Osteoblast (primary cell): ENCODE measurements at places on chromosomes 11 and 22. TPM values are rescaled to one million over a fixed set of nuclear protein-coding genes. Genes with fewer than 3 reads are reported as not detected.

Gene SCYL1
- total RNA-seq = 109 and 115 TPM in 2 replicates

Gene PRODH
- under 0.01 TPM in 1 of 2 replicates, not detected in the other for total RNA-seq

Gene ELF5
- total RNA-seq = under 0.01 TPM in 1 of 2 replicates, not detected in the other

Gene BAD
- total RNA-seq = 70.9 and 71.3 TPM in 2 replicates

Gene ADAMTS8
- under 0.01 TPM in 1 of 2 replicates, not detected in the other for total RNA-seq

DNA sequence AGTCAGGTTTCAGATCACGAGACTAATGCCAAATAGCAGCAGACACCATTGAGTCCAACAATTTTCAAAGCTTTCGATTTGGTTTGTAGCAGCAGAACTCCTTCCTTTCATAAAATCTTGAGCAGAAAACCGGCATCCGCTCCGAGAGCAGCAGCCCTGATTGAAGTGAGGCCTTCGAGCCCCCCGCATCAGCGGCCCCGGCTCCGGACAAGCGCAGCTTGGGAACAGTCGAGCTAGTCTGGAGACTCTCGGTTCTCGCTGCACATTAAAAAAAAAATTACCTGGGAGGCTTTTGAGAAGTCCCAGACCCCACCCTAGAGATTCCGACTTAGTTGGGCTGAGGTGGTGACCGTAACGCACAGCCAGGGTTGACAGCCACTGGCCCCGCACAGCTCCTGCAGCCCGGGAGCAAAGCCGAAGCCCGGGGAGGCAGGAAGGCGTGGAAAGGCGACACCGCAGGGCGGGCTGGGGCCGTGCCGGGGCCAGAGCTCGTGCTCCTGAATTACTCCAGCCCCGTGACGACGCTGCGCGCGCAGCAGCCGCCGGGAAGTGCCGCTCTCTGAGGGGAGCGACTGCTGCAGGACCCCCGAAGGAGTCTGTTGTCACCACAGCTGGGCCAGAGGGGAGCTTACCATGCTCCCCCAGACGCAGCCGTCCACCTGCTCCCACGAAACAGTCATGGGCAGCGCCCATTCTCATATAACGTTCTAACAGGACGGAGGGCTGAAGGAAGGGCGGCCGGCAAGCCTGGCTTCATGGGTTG lies 57.8 kb downstream of the SPATA19 start:
- H3K27ac ChIP-seq = no peak overlapping the region
- no peak for DNase-seq
- no peaks in the 10 kb centered on the region for H3K4me1 ChIP-seq
- no peak overlapping the region for H3K4me3 ChIP-seq
- H3K36me3 ChIP-seq = no peaks in the 10 kb centered on the region
- H3K27me3 ChIP-seq = no peaks in the 10 kb centered on the region

- no peak overlapping the region for H3K27ac ChIP-seq
- no peak overlapping the region for H3K4me3 ChIP-seq
- no peak for DNase-seq
These were observed 58.6 kb downstream of the CABIN1 start for GRCh38 chr22:24069721-24070120.

GRCh38 chr11:31780480-31780971 lies 30.6 kb downstream of the PAX6 start:
- no peak for DNase-seq
- H3K4me3 ChIP-seq = no peak overlapping the region
- H3K4me1 ChIP-seq = peaks cover 14% of the 10 kb centered on the region
- no peak overlapping the region for H3K27ac ChIP-seq
- no peaks in the 10 kb centered on the region for H3K27me3 ChIP-seq

GRCh38 chr11:122451911-122452310 lies 203.6 kb upstream of the UBASH3B start:
- DNase-seq = no peak
- H3K27me3 ChIP-seq = peaks cover 21% of the 10 kb centered on the region
- H3K4me3 ChIP-seq = no peak overlapping the region

- no peaks in the 10 kb centered on the region for H3K27me3 ChIP-seq
- no peak overlapping the region for H3K4me3 ChIP-seq
- H3K27ac ChIP-seq = no peak overlapping the region
- no peaks in the 10 kb centered on the region for H3K4me1 ChIP-seq
- no peak for DNase-seq
- H3K36me3 ChIP-seq = no peaks in the 10 kb centered on the region
These were observed 32.2 kb downstream of the ZBTB16 start for GRCh38 chr11:114091516-114092397.

DNA sequence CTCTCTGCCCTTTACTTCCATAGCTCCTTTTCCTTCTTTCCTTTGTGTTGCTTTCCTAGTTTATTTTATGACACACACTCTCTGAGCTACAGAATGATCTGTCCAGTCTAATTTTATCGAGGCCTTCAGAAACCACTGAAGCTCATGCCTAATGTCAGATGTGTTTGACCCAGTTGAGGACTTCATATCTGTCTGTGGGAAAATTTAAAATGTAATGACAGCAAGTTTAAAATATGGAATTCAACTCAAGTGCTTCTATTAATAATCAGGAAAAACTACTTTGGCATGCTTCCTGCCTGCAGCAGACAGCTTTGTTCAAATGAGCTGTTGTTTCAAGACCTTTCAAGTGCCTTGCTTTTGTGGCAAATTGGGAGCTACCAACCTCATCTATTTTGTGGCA lies 261.8 kb upstream of the MTNR1B start:
- H3K4me1 ChIP-seq = peaks cover 37% of the 10 kb centered on the region
- no peak for DNase-seq
- peak overlapping the region; percentile 38 for H3K27ac ChIP-seq
- H3K36me3 ChIP-seq = no peaks in the 10 kb centered on the region
- H3K4me3 ChIP-seq = no peak overlapping the region
- no peaks in the 10 kb centered on the region for H3K27me3 ChIP-seq

GRCh38 chr11:8415195-8415594 lies 151.5 kb upstream of the LMO1 start:
- no peaks in the 10 kb centered on the region for H3K4me1 ChIP-seq
- H3K36me3 ChIP-seq = no peaks in the 10 kb centered on the region
- no peak overlapping the region for H3K27ac ChIP-seq
